ENCODE measurements at places on chromosomes 3 and 15. TPM values are rescaled to one million over a fixed set of nuclear protein-coding genes. Genes with fewer than 3 reads are reported as not detected.

The SIAH2 gene
- total RNA-seq: 46.4 TPM

The ITIH1 gene
- not detected for total RNA-seq

The DNAH12 gene
- total RNA-seq: 0.32 TPM

The PPP1R14D gene
- total RNA-seq: not detected

The GNAT1 gene
- 4.4 TPM for total RNA-seq
